ENCODE measurements at places on chromosomes 2 and 18. TPM values are rescaled to one million over a fixed set of nuclear protein-coding genes. Genes with fewer than 3 reads are reported as not detected.

SRD5A2 gene
- not detected for total RNA-seq

CLHC1 gene
- total RNA-seq = 43.8 TPM

DLGAP1 gene
- 321 TPM for total RNA-seq

GPR45 gene
- 3.8 TPM for total RNA-seq

REG3G gene
- total RNA-seq = not detected

RNF152 gene
- total RNA-seq = 18.5 TPM

NOSTRIN gene
- 7.5 TPM for total RNA-seq

SIX3 gene
- total RNA-seq = 0.27 TPM

GALNT13 gene
- 19.2 TPM for total RNA-seq

NYAP2 gene
- 8.0 TPM for total RNA-seq

UGT1A9 gene
- total RNA-seq = not detected

MAP3K19 gene
- 0.76 TPM for total RNA-seq

COLEC12 gene
- total RNA-seq = 17.9 TPM

INPP5D gene
- total RNA-seq = 12.3 TPM

AQP4 gene
- 750 TPM for total RNA-seq

OSR1 gene
- 3.1 TPM for total RNA-seq

CAPN14 gene
- 0.96 TPM for total RNA-seq

ELAC1 gene
- total RNA-seq = 9.2 TPM

EFR3B gene
- 55.5 TPM for total RNA-seq

MAL gene
- total RNA-seq = 315 TPM

NXPH2 gene
- total RNA-seq = 0.63 TPM

SERPINB10 gene
- total RNA-seq = not detected

STAT1 gene
- total RNA-seq = 51.6 TPM

MYCN gene
- 4.7 TPM for total RNA-seq
